ENCODE measurements at places on chromosomes 3 and 15. TPM values are rescaled to one million over a fixed set of nuclear protein-coding genes. Genes with fewer than 3 reads are reported as not detected.
A peak's percentile ranks its signal among the peaks of the same experiment; 100 is the strongest.

Gene SCG3
- 37.0 TPM for total RNA-seq

Gene UACA
- total RNA-seq, result 34.2 TPM

Gene PLSCR2
- not detected for total RNA-seq

Gene OXNAD1
- total RNA-seq, result 10.9 TPM

GRCh38 chr15:100252359-100252758 is 89.4 kb downstream of the ADAMTS17 start:
- peaks cover 3% of the 10 kb centered on the region for H3K27me3 ChIP-seq
- no peak overlapping the region for H3K4me3 ChIP-seq
- H3K4me1 ChIP-seq, result peaks cover 4% of the 10 kb centered on the region
- H3K27ac ChIP-seq, result no peak overlapping the region

DNA sequence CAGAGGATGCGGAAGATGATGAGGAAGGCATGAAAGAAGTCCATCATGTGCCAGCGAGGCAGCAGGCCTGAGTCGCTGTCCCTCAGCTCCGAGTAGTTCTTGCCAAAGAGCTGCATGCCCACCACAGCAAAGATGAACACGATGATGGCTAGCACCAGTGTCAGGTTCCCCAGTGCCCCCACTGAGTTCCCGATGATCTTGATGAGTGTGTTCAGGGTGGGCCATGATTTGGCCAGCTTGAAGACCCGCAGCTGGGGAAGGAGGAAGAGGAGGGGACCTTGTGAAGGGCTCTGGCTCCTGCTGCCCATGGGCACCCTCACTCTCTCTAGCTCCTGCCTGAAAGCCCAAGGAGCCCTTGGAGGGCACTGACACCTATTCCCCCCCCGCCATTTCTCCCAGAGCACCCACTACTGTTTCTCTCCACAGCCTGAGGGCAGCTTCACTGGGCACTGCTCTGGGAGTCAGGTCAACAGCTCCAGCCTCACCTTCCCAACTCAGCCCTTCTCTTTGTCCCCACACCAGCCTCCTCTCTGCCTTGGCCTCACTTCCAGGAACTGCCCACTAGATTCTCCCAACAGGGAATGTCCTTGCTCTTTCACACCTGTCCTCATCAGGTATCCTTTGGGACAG is 63.6 kb downstream of the SCN5A start:
- no peaks in the 10 kb centered on the region for H3K4me1 ChIP-seq
- peaks cover 4% of the 10 kb centered on the region for H3K27me3 ChIP-seq

DNA sequence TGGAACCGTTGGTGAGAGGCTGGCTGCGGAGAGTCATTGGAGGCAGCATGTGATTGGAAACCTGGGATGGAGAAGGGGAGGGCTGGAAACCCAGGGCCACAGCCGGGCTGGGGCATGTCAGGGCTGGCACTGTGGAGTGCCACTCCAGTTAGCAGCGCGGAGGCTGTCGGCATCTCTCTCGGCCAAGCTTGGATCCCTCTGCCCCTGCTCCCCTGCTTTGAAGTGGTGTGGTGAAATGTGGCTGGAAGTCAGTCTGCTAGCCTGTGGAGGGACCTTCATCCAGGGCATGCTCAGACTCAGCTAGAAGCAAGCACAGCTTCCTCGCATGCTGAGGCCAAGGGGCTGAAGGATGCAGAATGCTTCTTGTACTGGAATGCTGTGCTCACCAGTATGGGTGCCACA is 13.5 kb downstream of the SLCO3A1 start:
- H3K4me3 ChIP-seq, result no peak overlapping the region
- no peak for DNase-seq
- no peak overlapping the region for H3K27ac ChIP-seq
- H3K36me3 ChIP-seq, result no peaks in the 10 kb centered on the region

DNA sequence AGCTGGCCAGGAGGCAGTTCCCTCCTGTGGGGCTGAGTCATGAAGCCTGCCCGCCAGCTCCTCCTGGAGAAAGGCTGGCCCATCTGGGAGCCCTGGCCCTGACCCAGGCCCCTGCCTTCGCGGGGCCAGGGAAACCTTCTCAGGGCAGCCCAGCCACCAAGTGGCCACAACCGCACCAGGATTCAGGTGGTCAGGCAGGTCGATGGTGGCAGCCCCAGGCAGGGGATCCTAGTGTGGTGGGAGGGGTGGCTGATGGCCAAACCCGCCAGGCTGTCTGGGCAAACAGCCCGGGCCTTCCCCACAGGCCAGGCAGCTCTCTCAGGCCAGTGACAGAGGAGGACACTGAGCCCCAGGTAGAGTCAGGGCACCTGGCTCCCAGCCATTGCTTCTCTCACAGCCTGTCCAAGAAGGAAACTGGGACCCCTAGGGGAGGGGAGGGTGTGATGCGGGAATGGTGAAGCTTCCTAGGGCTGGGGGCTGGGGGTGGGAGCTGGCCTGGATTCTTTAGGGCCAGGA is 1.2 kb downstream of the TWF2 start:
- H3K27me3 ChIP-seq, result peaks cover 5% of the 10 kb centered on the region
- H3K4me1 ChIP-seq, result peaks cover 19% of the 10 kb centered on the region
- no peak for DNase-seq
- peak overlapping the region; percentile 99 for H3K4me3 ChIP-seq
- H3K27ac ChIP-seq, result no peak overlapping the region
- peaks cover 3% of the 10 kb centered on the region for H3K36me3 ChIP-seq
